ENCODE measurements at places on chromosomes 12 and 14.

GRCh38 chr14:50320283-50320682, 8.2 kb downstream of the DMAC2L start:
- DNase-seq: no peak

DNA sequence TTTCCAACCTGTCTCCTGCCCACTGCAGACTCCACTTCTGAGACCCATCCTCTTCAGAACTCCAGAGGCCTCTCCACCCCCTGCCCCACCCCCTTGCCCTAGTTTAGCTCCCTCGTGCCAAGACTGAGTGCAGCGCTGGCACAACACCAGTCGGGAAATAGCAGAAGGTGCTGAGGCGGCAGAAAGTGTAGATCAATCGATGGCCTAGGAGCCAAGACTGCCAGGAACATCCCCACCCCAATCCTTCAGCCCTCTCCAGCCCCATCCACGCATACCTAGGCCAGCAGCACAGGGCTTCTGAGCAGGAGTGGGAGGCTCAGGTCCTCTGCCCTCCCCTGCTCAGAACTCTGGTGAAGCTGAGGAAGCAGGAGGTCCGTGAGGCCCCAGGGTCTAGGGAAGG, 1.1 kb downstream of the CPNE6 start:
- no peak for DNase-seq

DNA sequence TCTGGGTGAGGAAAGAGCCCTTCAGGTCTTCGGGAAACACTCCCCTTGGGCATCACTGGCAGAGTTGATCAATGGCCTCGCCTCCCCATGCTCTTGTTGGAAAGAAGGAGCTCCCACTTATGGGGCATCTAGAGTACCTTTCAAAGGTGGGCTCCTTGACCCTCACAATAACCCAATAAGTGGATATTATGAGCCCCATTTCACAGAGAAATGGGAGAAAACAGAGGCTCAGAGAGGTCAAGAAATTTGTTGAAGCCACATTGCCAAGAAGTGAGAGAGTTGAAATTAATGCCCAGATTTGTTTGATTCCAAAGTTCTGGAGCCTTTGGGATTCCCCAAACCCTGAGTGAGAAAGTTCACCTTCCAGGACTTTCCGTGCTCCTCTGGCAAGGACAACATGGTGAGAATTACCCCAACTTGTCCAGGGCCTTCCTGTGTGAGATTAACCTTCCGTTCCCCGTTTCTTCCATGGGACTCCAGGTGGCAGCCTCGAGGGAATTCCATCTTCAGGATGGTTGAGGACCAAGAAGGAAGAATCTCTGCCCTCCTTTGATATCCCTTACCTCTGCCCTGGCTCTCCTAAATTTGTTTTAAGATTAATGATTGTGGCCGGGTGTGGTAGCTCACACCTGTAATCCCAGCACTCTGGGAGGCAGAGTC, 7.5 kb upstream of the CHD4 start:
- no peak for DNase-seq

DNA sequence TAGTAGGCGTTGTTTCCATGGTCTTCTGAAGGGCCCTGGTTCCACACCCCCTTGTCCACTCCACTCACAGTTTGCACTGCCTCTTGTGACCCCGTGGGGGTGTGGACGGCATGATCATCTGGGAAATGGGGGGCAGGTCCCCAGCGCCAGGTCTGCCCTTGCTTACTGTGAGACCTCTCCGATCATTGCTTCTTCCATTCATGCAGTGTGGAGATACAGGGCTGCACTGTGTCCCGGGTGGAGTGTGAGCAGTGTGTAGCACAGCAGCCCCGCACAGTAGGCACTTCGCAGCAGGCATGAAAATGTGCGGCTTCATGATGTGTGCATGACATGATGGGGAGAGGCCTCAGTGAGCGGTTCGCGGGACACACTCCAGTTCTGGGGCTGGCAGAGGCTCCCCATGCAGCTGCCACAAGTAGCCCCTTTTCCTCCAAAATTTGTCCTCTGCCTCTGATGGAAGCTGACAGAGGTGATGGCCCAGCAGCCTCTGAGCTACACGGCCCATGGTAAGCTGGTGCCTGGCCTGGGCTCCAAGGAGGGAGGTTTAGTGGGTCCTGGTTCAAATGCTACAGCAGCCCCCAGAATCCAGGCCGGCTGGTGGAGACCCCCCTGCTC, 15.0 kb downstream of the RIN3 start:
- DNase-seq: no peak

DNA sequence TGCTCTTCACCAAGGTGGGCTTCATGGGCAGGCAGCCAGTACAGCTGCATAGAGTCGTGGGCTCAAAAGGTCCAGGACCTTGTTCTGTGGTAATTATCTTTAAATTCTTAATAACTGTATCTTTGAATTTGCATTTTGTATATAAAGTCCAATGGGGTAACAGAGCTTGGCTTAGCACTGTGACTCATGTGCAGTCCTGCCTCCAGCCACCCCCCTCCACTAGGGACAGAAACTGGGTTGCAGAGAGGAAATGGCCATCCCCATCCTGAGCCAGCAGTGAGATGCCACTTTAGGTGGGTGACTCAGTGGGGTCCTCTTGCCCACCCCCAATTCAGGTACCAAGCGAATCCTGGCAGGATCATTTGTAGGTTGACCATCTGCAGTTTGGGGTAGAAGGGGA, 48.1 kb downstream of the EPS8 start:
- no peak for DNase-seq

- DNase-seq: no peak
These were observed 12.9 kb upstream of the SLC24A4 start for GRCh38 chr14:92309968-92310530.

- no peak for DNase-seq
These were observed 210.4 kb upstream of the PRICKLE1 start for GRCh38 chr12:42799966-42800365.

GRCh38 chr14:68569970-68570409, 222.9 kb downstream of the ZFP36L1 start:
- no peak for DNase-seq

- peak; percentile 88 for DNase-seq
These were observed at the start of gene PXN for GRCh38 chr12:120265473-120266179. Gene PXN, minus strand, starts transcription at chr12:120265730. Its CDS starts 101 bp downstream, at chr12:120265629.

DNA sequence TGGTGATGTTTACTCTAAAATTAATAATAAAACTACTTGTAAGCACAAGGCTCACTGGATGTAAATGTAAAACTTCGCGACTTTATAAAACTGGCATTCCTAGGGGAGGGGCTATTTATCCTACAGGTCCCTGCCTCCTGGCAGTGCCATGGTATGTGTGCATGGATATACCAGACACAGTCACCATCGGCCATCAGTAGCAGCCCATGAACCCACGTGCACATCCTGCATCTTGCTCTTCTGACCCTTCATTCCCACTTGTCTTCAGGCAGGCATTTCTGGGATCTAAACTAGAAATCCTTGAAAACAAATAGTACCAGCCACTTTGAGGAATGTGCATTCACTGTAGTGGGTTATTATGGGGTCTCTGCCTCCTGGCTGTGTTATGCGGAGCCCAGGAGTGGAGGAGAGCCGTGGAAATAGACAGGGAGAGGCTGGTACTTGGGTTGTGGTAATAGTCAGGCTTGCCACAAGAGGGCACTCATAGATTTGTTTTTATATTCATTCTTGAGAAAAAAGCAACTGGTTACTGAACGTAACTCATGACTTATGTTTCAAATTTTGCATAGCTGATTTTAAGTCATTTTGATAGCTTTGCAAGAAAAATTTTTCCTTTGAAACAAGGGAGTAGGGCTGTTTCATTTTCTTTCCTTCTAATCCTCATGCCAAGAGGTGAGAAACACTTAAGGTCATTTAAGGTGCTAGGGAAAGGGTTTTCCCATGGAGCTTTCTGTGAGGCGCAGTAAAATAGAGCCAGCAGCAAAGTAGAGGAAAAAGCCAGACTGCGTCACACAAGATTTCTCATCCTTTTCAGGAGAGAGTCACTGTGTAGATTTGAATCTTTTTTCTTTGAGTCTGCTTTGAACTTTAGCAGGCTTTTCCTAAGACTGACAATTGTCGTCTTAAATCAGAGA, 17.4 kb upstream of the GALNT16 start:
- peak; percentile 16 for DNase-seq

GRCh38 chr12:50110762-50111351, 1.2 kb upstream of the COX14 start:
- no peak for DNase-seq

DNA sequence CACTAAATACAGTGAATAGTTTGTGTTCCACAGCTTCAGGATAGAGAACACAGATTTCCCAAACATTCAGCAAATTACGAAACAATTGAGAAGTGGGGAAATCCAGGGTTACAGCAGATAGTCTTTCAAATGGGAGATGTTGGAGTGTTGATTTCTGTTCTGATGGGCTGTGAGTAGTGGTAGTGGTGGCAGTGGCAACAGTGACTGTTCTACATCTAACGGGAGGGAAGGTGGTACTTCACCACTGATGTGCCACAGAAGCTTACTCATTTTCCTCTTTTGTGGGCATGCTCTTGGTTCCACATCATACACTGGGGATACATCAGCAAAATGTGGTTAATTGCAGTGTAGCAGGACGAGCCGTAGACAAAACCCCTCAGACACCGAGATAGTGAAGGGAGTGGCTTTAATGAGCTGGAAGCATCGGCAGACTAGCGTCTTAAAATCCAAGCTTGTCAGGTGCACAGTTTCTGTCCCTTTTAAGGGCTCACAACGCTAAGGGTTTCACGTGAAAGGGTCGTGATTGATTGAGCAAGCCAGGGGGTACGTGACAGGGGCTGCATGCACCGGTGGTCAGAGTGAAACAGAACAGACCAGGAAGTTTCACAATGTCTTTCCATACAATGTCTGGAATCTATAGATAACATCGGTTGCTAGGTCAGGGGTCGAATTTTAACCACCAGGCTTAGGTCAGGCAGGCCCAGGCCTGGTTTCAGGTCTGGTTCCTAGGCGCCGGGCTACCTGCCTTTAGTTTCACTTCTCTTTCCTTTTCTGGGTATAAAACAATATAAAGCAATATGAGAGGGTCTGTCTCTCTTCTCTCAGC, 330.6 kb upstream of the FBXO33 start:
- DNase-seq: no peak

DNA sequence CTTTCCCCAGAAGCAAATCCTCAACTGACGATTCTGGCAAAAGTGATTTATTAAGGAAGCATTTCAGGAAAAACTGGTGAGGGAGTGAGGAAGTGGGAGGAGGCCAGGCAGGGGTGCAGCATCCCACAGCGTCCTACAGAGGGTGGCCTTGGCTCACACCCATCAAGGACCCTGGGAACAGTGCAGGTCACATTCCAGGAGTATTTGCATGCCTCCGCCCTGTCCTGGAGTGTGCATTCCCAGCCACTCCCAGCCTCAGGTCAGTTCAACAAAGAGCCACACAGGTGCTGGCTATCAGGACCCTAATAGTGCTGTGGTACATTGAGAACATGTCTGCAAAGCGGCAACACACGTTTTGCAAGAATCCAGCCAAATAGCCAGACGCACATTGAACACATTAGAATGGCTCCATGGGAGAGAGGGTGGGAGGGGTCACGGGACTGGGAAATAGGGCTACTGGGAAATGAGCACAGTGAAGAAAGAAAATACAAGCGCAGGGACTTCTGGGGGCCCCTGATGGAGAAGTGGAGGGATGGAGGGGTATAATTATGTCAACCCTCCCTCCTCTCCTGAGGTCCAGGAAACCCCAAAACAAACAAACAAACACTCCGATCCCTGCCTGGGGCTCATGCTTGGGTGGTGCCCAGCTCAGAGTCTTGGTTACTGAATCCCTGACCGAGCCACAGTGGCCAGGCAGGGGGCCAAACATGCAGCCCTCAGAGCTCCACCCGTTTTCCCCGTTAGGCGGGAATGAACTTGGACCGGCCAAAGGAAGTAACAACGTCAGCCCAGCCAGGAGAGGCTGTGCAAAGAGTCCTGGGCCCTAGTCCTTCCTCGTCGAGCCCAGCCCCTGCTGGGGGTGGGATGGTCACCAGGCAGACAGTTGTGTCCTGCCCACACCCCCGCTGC, 36.5 kb downstream of the CMKLR1 start:
- DNase-seq: no peak

- DNase-seq: no peak
These were observed 33.7 kb upstream of the TTC7B start for GRCh38 chr14:90849787-90850444.
